ENCODE measurements at places on chromosomes 5 and 9. TPM values are rescaled to one million over a fixed set of nuclear protein-coding genes. Genes with fewer than 3 reads are reported as not detected.

The SGCD gene
- 2.5 TPM for polyA plus RNA-seq

The SNCAIP gene
- polyA plus RNA-seq = 25.6 TPM

The BARX1 gene
- not detected for polyA plus RNA-seq

The NTNG2 gene
- 0.26 TPM for polyA plus RNA-seq

The TAF11L5 gene
- polyA plus RNA-seq = not detected

The ALDH7A1 gene
- polyA plus RNA-seq = 26.4 TPM
